Foreskin fibroblast (primary cell): ENCODE measurements at places on chromosomes 12 and 14.

GRCh38 chr12:10641735-10642500, 28.5 kb upstream of the MAGOHB start:
- DNase-seq: peak; percentile 71

DNA sequence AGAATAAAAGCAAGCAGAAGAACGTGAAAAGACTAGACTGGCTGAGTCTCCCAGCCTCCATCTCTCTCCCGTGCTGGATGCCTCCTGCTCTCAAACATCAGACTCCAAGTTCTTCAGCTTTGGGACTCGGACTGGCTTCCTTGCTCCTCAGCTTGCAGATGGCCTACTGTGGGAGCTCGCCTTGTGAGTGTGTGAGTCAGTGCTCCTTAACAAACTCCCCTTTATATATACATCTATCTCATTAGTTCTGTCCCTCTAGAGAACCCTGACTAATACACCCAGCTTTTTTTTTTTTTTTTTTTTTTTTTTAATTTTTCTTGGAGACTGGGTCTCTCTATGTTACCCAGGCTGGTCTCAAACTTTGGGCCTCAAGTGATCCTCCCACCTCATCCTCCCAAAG, 46.9 kb downstream of the ACTN1 start:
- no peak for DNase-seq

DNA sequence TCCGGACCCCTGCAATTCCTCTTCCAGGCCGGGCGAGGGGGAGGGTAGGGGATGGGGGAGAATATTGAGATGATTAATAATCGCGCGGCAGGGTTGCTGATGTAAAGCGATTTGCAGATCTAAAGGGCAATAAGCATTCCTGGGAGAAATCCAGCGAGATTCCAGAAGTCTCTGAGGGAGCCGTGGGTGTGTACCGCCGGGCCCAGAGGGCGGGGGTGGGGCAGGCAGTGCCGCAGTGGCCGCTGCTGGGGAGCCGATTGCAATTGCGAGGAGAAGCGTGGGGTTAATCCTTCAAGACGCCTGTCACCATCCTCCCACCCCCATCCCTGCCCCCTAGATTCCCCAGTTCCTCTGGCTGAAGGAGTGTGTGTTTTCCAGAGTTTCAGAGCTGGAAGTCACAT, 16.4 kb downstream of the FOS start:
- peak; percentile 74 for DNase-seq

GRCh38 chr12:122155705-122156104, 18.3 kb downstream of the IL31 start:
- no peak for DNase-seq

GRCh38 chr12:49777800-49778748, 36.7 kb downstream of the TMBIM6 start:
- no peak for DNase-seq

DNA sequence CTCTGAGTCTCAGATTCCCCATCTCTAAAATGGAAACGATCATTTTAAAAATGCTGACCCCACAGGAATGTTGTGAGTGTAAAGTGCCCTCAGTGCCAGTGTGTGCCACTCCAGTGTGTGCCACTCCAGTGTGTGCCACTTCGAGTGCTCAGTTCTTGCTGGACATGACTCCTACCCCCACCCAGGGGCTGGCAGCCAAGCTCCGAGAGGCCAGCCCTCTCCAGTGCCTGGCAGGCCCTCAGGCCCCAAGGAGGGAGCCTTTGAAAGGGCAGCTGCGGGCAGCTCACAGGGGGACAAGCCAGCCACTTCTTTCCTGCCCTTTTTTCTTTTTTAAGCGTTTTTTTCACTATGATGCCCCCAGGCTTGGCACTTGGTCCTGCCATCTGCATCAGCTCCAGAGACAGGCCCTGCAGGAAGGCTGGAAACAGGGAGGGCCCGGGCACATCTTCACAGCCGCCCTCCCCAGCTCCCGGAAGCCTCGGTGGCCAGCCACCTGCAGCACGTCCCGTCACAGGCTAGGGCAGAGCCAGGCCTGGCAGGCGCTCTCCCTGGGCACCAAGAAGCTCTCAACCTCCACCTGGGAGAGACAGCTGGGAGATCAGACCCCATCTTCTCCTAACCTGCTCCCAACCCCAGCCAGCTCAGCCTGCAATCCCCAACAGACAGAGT, 29.8 kb downstream of the NCOR2 start:
- DNase-seq: no peak

DNA sequence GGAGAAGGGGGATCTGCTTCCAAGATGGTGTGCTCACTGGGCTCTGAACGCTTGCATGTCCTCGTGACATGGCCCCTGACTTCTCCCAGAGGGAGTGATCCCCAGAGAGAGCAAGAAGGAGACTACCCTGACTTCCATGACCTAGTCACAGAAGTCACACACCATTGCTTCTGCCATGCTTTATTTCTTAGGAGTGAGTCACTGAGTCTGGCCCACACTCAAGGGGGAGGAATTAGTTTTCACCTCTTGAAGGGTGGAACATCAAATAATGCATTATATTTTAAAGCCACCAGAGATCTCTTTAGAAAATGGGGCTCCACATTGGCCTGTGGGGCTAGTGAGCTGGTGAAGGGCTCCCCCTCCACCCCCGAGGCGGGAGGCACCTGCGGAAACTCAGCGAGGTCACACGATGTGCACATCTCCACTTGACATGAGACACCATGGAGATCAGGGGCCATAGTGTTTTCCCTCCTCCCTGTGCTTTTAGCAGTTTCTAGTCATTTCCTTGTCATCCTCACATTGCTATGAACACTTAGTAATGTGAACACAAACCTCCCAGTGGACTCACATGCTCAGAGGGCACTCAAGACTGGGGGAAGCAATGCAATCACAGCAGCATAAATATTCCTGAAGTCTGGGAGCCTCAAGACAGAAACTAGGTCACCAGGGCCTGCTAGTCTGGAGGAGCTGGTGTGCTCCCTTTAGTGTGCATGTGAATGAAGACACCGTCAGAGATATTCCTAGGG, 87.4 kb upstream of the FZD10 start:
- DNase-seq: no peak

GRCh38 chr12:42407306-42407705, 81.3 kb downstream of the PPHLN1 start:
- DNase-seq: peak; percentile 63

GRCh38 chr12:93592641-93593406, 20.3 kb downstream of the SOCS2 start:
- no peak for DNase-seq

DNA sequence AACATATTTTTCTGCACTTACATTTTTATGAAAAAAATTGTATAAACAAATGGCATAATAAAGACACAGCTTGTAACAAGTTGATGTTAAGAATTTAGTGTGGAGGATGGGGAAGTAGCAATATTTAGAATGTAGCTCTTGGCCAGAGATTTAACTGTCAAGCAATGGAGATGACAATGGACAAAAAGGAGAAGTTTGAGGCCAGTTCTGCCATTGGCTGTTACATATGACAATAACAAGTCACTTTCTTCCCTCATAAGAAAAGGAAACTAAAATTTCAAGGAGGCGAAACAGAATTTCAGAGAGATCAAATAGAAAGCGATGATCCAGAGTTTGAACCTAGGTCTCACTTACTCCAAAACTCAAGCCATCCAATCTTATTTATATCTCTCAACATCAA, 122.8 kb upstream of the CCDC175 start:
- no peak for DNase-seq

DNA sequence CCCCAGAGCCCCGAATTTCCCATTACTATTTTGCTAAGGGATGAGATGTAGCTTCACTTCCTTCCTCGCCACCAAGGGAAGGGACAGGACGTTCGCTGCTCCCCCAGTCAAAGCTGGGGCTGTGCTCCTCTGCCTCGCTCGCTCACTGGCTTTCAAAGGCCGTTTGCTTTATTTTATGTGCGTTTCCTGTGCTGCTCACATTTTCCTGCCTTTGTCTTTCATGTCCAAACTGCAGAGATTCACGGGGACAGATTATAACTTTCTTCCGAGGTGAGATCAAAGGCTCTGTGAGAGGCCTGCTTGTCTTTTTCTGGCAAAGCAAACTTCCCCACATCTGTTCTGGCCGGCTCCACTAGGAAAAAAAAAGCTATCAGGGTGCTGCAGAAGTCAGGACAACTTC, 76.0 kb upstream of the FZD10 start:
- DNase-seq: no peak

DNA sequence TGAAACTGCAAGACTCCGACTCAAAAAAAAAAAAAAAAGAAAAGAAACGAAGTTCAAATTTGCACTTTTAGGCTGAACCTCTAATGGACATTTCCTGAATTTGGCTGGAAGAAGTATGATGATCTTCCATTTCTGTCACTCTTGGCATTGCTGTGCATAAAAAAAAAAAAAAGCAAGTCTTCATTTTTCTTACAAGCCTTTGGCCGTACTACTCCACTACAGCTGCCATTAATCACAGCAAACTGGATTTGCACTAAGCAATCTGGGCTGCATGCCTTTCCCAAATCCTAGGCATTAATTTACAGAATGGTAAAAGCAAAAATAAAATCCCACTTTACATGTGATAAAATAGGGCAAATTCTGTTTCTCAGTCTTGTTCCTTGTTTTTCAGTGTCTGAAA, 7.1 kb downstream of the CSRP2 start:
- no peak for DNase-seq

DNA sequence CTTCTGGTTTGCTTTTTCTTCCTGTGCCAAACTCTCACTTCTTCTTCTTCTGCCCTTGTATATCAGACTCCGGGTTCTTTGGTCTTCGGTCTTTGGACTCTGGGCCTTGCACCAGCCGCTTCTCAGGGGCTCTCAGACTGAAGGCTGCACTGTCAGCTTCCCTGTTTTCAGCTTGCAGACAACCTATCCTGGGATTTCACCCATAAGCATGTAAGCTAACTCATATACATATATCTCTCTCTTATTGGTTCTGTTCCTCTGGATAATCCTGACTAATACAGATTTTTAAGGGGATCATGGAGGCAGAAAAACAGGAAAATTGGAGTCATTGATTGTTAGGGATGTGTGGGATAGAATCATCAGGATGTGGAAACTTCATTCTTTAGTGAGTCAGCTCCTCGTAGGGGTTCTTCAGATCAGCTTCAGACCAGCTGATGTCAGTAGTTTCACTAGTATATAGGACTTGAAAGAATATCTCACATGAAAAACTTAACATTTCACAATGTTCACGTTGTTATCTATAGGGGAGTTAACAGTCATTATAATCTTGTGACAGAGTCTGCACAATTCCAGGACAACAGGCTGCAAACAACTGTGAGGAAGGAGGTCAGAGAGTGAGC, 102.9 kb downstream of the RASSF9 start:
- peak; percentile 66 for DNase-seq

DNA sequence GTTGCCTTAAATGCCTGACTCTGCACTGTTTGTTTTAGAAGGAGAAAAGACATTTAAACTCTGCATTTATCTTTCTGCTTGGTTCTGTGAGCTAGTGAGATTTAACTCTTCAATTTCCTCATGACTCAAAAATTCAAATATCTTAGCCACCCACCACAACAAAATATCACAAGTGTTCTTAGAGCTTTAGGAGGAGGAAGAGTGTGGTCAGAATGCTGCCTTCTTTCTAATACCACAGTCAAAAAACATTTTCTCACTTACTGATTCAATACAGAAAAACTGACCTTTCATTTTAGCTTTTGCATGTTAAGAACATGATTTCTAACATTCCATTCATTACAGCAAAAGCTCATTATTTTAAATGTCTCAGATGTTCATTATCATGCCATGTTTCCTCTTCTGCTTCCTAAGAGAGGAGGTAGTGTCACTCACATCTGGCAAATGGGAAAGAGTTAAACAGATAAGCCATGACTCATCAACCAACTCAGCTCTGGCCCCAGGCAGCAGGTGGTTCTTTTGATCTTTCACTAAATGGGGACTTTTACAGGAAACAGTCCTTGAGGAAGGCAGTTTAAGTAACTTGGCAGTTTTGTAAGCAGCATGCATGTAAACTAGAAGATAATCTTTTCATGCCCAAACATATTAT, 56.4 kb upstream of the RNU6-8 start:
- peak; percentile 71 for DNase-seq

- no peak for DNase-seq
These were observed 473.1 kb downstream of the PDZRN4 start for GRCh38 chr12:41661141-41661765.

DNA sequence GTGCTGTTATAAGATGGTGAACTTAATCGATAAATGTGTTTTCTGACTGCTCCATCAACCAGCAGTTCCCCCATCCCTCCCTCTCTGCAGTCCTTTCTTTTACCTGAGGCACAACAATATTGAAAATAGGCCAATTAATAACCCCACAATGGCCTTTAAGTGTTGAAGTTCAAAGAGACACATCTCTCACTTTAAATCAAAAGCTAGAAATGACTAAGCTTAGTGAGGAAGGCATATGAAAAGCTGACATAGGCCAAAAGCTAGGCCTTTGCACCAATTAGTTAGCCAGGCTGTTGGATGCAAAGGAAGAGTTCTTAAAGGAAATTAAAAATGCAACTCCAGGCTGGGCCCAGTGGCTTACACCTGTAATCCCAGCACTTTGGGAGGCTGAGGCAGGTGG, 43.7 kb downstream of the SAV1 start:
- no peak for DNase-seq

DNA sequence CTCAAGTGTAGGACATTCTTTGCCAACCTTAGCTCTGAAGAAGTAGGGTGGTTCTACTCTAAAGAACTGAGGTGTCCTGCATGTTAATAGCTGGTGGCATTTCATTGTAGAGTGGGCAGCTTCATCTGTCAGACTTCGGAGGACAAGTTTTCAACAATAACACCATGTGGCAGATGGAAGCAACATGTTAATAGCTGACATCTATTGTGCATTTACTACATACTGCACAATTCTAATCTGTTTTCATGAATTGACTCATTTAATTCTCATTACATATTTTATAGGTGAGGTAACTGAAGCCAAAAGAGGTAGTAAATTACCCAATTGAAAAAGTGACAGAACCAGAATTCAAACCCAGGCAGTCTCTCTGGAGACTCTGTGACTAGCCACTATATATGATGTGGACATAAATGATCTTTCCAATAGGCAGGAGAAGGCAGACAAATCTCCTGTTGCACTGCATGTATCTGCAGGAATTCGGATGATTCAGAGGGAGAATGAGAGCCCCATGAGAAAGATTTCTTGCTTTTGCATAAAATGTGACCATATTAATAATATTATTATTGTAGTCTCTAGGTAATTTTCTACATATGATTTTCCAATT, 137.2 kb upstream of the E2F7 start:
- DNase-seq: peak; percentile 50

- no peak for DNase-seq
These were observed 177.1 kb downstream of the RMST start for GRCh38 chr12:97639702-97640101.

DNA sequence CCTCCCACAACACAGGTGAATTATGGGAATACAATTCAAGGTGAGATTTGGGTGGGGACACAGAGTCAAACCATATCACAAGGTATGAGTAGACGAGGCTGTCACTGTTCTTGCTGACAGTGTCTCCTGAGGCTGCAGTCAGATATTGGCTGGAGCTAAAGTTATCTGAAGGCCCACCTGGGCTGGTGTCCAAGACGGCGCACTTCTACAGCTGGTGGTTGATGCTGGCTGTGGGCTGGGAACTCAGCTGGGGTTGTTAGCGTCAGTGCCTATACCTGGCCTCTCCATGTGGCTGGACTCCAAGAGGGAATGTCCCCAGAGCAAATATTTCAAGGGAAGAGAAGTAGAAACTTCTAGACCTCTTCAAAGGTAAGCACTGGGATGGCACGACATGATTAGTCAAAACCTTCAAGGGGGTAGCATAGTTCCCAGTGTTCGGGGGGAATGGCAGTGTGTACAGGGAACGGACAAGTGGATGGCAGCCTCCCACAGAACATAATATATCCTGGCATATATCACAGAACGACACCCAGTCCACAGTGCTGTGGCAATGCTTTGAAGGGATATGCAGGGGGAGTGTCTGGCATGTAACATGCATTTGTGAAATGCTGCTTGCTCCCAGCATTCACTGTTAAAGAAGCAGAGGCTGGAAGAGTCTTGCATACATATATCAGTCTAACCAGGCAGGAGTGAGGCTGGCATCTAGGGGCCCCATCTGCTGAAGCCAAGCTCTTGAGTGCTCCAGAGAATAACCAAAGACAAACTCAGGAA, 126.7 kb upstream of the RFLNA start:
- DNase-seq: no peak
